ENCODE measurements at places on chromosomes 3 and 15.

DNA sequence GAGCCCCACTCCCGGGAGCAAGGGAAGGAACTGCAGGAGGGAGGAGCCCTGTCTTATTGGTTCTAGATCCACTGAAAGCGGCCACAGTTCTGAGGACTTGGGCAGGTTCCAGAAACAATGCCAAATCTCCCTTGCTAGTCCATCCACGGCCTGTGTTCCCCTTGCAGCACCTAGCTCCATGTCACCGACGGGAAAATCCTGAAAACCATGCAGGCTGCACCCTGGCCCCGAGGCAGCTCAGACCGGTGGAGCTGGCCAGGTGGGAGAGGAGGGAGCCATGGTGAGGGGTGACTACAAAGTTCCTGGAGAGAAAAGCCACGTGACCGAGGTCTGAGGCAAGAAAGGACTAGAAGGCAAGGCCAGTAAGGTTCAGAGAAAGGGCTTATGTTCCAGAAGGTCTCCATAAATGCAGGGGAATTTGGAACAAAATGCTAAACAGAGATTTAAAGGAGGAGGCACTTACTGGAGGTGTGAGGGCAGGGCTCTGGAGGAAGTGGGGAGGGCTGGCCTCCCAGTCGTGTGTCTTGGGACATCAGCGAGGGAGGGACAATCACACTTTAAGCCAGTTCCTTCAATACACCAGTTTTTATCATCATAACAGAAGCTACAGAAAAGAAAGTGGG, 5.4 kb downstream of the MGLL start:
- DNase-seq, result no peak

DNA sequence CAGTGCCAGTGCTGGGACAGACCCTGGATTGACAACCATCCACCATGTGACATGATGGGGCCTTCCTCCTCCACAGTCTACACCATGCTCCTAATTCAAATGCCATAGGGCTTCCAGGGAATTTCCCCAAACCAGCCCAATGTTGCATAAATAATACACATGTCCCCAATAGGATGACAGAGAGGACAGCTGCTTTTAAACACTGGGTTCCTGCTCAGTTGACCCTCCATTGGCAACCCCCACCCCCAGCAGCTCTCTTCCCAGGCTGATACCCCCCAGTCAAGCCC, 28.3 kb upstream of the ATP2B2 start:
- DNase-seq, result no peak

- DNase-seq, result no peak
Measured at GRCh38 chr15:39869858-39870515, 50.1 kb downstream of the GPR176 start.

DNA sequence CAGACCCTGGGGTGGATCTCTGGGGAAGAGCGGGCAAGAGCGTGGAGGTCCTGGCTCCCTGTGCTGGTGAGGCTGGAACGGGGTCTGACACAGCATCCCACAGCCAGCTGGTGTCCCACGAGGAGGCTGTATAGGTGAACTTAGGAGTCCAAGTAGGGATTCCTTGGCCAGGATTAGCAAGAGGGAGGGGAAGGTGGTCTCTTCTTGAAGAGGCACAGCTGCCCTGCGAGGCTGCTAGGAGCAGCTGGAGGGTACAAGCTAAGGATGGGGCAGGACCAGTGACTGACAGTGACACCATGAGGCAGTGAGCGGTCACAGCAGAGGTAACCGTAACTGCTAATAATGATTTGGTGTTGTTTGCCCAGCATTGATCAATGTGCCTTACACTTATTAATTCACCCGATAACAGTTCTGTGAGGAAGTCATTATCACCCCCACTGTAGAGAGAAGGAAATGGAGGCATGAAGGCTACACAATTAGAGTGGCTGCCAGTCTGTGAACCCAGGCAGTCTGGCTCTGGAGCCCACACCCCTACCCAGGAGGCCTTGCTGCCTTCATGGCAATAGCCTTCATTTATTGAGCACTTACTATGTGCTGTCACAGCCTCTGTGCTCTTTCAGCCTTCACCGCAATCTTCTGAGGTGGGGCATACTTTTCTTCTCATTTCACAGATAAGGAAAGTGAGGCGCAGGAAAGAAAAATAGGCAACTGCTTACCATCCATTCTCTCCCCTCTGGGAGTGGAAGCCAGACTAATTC, 59.4 kb downstream of the TMEM44 start:
- DNase-seq, result peak; percentile 15

GRCh38 chr3:197183582-197183981, 114.8 kb downstream of the DLG1 start:
- no peak for DNase-seq

DNA sequence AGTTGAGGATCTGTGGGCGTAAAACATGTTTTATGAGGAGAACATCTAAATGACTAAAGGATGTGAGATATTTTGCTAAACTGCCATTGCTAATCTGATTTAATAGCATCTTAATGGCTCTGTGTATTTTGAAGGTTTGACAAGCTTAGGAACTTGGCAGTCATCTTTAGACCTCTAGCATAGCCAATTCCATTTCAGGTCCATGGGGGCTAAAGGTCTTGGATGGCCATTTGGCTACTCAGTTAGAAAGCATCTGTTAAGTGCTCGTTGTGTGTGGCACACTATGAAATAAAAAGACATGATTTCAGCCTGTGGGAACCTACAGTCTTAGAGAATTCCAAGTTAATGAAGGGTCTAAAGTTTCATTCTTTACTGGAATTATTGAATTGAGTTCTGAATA, 236.2 kb downstream of the IL5RA start:
- DNase-seq, result no peak

DNA sequence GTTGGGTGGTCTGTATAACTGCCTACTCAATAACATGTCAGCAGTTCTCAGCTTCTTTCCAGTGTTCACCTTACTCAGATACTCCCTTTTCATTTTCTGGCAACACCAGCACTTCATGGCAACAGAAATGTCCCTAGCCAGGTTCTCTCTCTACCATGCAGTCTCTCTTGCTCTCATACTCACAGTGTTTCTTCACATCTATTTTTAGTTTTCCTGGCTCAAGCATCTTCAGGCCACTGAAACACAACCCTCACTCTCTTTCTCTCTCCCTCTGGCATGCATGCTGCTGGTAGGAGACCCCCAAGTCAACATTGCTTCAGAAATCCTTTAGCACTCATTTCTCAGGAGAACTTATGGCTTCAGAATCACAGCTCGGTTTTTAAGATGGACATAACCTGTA, at the start of gene CAPN3:
TSS of gene CAPN3 (plus strand) at position 253 of the 400 bp plus-strand sequence. CDS start 305 bp downstream, outside the sequence.
- no peak for DNase-seq

- no peak for DNase-seq
Measured at GRCh38 chr3:99751649-99752048, 66.0 kb upstream of the CMSS1 start.

GRCh38 chr15:51600114-51600513, 22.5 kb downstream of the DMXL2 start:
- no peak for DNase-seq

GRCh38 chr3:190125436-190126068, 4.9 kb upstream of the P3H2 start:
- DNase-seq, result no peak

GRCh38 chr15:76398317-76399104, 61.9 kb downstream of the ISL2 start:
- DNase-seq, result no peak

DNA sequence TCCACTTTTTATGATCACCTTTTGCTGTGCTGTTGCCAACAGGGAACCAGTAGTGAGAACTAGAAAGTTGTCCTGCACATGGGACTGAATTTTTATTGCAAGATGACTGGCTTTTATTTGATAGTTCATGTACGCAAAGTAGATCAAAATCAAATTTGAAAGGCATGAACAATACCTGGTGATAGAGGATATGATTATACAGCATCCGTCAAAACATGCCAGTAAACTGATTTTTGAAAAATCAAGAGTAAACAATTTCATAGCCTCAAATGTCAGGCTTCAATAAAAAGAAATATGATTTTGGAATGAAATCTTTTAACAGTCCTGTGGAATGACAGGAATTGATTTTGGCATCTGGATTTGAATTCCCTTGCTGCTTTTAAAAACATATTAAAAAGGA, 219.6 kb upstream of the LRRN1 start:
- DNase-seq, result no peak

- DNase-seq, result no peak
Measured at GRCh38 chr3:152060701-152061100, 187.3 kb downstream of the SUCNR1 start.

GRCh38 chr3:39668420-39668819, 141.0 kb upstream of the MYRIP start:
- DNase-seq, result peak; percentile 41

GRCh38 chr3:188165596-188165995, 11.6 kb downstream of the LPP start:
- DNase-seq, result no peak

DNA sequence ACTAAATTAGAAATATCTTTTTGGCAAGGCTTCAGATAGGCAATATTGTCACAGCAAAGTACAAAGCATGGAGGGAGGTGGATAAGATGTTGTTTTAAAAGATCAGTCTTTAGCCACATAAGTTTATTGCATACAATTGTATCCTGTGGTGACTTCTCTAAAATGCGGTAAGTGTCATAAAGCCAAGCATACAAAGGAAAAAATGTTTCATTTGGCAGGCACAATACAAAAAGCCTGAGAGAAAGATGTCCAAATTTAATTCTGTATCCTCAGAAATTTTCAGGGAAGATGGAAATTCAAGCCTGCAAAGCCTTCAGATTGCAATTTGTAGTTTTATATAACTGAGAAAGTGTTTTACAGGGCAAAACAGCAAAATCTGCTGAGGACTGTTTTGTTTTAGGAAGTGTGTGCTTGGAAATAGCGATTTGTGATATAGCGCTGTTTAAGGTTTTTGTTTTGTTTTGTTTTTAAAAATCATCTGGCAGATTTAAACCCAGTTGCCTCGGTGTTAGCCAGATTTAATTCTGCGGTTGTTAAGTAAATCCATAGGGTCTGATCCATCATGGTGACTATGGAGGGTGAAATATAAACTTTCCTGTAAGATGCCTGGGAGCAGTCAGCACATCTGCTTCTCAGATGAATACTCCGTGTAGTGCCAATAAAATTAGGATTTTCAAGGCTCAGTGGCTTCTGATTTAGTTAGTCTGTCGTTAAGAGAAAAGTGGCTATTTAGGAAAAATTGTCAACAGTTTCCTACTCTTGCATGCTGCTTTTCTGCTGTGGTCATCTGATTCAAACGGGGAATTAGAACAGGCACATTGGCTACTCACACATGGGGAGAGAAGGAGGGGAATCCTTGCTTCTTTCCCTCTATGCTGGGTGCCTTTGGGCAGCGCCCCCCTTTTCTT, 8.0 kb downstream of the KAT2B start:
- DNase-seq, result no peak

GRCh38 chr3:69602112-69602511, 137.2 kb upstream of the MITF start:
- no peak for DNase-seq

GRCh38 chr3:138033202-138033691, 23.3 kb downstream of the CLDN18 start:
- DNase-seq, result no peak

- DNase-seq, result no peak
Measured at GRCh38 chr3:49469037-49469935, 781 bp upstream of the DAG1 start.

- no peak for DNase-seq
Measured at GRCh38 chr15:35145336-35145735, 60.2 kb upstream of the NANOGP8 start.

GRCh38 chr3:10357095-10357494, 36.2 kb upstream of the SEC13 start:
- no peak for DNase-seq

DNA sequence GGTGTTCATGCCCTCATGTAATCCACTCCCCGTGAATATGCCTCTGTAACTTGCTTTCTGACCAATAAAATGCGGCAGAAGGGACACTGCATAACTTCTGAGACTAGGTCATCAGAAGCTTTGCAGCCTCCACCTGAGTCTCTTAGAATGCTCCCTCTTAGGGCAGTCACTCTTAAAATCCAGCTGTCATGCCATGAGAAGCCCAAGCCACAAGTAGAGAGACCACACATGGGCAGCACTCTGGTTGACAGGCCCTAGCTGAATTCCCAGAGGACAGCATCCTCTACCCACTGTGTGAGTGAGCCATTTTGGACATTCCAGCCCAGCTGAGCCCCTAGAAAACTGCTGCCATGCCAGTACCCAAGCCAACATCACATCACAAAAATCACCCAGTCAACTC, 41.4 kb downstream of the SCAPER start:
- DNase-seq, result no peak

DNA sequence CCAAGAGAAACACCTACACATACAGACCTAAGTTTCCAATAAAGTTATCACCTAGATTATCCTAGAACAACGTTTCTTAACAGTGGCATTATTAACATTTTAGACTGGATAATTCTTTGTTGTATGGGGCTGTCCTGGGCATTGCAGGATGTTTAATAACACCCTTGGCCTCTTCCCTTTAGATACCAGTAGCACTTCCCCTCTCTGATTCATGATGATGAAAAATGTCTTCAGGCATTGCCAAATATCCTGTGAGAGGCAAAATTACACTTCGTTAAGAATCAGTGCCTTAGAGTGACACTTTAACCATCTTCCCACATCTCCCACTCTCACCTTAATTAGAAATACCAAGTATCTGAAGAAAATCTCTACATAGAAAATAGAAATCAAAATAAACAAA, 352.6 kb downstream of the CGGBP1 start:
- DNase-seq, result no peak

DNA sequence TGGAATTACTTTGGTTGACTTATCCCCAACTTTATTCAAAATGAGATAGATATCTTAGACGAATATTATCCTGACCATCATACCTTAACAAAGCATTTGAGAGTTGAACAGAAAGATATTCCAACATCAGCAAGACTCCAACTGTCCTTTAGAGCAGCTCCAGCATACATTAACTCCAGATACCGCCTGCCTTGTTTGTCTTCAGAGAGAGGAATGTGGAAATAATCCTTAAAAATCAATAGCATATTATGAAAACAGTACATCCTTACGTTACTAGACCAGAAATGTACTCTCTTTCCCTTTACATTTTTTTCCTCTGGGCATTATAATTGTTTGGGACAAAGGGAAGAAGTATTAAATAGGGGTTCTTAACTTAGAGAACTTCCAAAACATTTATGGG, 1.7 kb downstream of the ANKUB1 start:
- no peak for DNase-seq

GRCh38 chr3:69967156-69967555, 32.4 kb upstream of the SAMMSON start:
- DNase-seq, result no peak

- no peak for DNase-seq
Measured at GRCh38 chr3:66179793-66180192, 41.0 kb upstream of the SLC25A26 start.

DNA sequence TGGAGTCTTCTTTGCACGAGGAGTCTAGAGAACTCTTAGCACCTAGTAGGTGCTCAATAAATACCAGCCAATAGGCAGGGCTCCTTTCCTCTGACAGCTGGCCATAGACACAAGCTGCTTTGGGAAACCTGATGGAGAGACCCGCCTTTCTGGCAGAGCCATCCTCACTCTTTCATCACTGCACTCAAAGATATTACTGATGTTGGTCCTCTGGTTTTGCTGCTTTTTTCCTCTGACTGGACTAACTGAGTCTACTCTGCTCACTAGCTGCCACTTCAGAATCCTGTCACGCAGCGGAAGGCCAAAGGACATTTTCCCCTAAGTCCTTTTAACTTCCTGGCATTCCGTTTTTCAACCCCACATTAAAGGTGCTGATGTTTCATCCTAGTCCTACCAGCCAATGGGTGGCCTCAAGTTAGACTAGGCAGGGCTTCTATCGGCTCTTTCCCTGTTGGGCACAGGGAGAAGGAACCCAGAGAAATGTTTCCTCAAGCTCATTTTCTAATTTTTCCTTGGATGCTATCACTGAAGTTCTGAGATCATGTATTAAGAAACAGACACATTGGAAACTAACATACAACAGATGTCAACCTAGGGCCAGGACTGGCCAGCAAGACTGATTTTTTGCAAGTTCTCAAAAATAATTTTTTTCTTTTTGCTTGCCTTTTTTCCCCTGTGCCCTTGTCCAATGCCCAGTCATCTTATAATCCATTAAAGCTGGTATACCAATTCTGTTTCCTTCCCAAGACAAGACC, 132.8 kb upstream of the ICE2 start:
- no peak for DNase-seq
